ENCODE measurements at places on chromosomes 6 and 20.

GRCh38 chr20:51460569-51461265 lies 81.8 kb downstream of the NFATC2 start:
- DNase-seq = no peak

- DNase-seq = no peak
Observed at GRCh38 chr6:30163090-30163917, at the start of gene TRIM15. TSS of gene TRIM15 (plus strand) at chr6:30163546. CDS start at chr6:30163685, 139 bp downstream.

GRCh38 chr6:5192135-5192794 lies 68.5 kb downstream of the LYRM4 start:
- DNase-seq = no peak

DNA sequence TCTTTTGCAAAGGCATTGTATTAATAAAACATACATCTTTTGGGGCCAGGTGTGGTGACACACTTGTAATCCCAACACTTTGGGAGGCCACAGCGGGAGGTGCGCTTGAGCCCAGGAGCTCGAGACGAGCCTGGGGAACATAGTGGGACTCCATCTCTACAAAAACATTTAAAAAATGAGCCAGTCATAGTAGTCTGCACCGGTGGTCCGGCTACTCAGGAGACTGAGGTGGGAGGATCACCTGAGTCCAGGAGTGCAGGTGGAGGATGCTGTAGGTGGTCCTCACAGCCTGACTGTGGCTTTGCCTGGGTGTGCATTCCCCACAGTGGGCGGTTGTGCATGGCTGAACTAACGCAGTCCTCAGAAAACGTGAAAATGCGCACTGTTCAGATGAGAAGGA lies 162.5 kb downstream of the DLL1 start:
- DNase-seq = no peak

DNA sequence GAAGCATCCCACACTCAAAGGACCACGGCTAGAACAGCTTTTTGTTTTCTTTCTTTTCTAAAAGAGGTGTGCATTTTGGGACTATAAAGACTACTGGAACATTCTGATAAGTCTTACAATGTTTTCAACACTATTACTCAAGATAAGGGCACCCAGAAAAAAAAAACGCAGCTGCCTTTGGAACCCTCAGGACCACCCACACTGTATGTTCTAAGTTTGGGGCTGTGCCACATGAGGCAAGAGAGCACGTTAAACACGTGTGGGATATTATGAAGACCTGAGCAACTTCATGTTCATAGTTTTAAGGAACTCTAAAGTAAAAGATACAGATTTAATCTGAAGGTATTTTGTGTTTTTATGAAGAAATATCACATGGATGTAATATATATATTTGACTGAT lies 204.6 kb downstream of the FOXC1 start:
- no peak for DNase-seq

DNA sequence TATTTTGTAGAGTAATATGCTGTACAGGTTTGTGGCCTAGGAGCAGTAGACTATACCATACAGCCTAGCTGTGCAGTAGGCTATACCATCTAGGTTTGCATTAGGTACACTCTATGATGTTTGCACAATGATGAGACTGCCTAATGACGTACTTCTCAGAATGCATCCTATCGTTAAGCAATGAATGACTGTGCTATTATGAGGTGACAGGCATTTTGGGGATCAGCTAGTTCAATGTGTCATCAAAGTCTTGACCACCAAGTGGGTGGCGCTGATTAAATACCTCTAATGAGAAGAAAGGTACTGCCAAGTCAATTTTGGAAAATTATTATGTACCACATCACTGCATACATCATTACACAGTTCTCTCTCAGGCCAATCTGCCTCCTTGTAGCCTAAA lies 190.2 kb downstream of the BACH2 start:
- DNase-seq = no peak

DNA sequence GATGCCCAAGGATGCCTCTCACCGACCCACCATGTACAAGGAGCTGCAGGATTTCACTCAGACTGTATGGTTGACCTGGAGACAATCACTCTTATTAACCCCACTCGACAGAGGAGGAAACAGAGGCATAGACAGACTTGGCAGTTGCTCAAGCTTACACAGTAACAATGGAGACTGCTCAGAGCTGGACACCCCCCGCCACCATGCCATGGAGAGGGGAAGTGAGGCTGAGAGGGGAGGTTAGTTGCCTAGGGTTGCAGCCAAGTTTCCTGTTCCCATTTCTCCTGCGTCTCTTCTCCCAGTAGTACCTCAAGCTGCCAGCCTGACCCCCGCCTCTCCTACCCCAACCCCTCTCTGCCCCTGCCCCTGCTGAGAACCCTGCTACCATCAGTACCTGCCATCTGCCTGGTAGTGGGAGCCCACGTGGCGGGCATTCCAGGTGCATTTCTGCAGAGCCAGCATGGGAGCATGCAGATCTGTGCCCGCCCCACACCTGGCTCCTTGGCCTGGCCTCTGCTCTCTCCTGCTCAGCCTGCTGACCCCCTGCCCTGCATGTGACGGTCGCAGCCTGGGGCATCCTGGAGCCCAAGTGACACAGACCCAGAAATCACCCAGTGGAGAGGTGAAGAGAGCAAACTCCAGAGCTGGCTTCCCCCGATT lies 157.7 kb downstream of the PREX1 start:
- DNase-seq = no peak

GRCh38 chr6:128569732-128570679 lies 49.6 kb upstream of the PTPRK start:
- peak; percentile 83 for DNase-seq
